ENCODE measurements at places on chromosomes 7 and 10.

GRCh38 chr10:132521041-132521465 lies 16.5 kb upstream of the INPP5A start:
- DNase-seq, result no peak

DNA sequence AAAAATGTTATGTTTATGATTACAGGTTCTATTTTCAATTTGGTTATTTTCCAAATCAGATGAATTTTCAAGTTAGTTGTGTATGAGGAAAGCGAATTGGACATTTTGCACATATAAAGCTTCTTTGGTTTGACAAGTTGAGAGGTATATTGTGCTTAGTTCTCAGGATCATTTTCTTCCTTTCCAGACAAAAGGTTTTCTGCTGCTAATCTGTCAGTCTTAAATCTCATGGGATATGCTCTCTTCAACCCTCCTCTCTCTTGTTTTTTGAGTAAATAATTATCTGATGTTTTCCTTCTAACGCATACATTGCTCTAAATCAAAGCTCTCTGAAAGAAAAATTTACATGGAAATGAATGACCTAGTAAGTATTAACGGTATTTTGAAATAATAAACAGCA lies 77.9 kb downstream of the PPP1R3A start:
- DNase-seq, result no peak

DNA sequence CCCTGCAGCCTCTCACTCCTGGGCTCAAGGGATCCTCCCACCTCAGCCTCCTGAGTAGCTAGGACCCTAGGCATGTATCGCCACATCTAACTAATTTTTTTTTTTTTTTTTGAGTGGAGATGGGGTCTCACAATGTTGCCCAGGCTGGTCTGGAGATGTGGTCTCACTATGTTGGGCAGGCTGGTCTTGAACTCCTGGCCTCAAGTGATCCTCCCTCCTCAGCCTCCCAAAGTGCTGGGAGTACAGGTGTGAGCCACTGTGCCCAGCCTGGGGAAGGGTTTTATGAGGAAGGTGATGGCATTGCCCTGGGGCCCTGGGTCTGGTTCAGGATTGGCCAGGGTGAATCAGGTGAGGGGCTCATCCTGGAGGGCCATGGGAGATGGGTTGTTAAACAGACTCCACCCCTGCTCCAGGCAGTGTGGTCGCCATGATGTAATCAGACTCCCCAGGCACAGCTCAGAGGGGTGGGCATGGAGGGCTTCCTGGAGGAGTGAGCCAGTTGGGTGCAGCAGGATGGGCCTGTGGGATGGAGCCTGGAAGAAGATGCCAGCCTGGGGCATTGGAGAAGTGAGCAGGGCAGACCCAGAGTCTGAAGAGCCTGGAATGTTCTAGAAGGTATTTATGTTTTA lies 82.7 kb downstream of the MYL10 start:
- no peak for DNase-seq

GRCh38 chr7:68107968-68108367 lies 1111.3 kb downstream of the TYW1 start:
- DNase-seq, result no peak

- DNase-seq, result no peak
These were observed 11.8 kb downstream of the SFXN2 start for GRCh38 chr10:102726274-102726673.

DNA sequence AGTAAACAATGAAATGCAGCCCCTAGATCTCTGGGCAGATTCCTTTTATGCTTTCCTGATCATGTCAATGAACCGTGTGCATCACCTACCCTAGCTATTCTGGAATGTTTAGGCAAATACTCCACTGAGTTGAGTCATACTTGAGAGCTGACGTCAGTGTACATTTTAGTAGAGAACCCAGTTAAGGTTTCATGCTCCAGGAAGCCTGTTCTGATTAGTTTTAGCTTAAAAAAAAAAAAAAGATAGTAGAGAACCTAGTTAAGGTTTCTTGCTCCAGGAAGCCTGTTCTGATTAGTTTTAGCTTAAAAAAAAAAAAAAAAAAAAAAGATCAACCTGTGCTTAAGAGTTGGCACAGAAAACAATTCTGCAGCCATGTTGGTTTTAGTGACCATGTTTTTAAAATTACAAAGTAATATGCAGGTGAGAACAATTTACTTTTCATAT lies 3.7 kb upstream of the MCU start:
- DNase-seq, result no peak

DNA sequence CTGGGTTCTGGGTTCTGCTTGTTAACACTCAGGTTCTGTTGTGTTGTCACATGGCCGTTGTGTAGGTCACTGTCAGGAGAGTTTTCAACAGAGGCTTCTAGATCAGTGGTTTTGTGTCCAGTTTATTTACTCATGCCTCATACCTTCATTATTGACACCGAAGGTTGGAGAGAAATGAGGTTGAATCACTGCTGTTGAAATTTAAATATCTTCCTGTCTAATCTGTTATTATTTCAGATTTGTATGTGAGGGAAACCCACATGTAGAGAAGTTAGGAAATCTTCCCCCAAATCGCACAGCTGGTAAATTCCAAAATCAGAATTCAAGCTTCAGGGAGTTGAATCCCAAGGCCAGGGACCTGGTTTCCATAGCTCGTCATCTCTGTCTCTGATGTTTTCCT lies 28.3 kb upstream of the KLF6 start:
- no peak for DNase-seq

- no peak for DNase-seq
These were observed 33.5 kb downstream of the CUL2 start for GRCh38 chr10:35056686-35057085.

- no peak for DNase-seq
These were observed 17.7 kb downstream of the GPR26 start for GRCh38 chr10:123683865-123684264.

- DNase-seq, result no peak
These were observed 70.4 kb upstream of the NOBOX start for GRCh38 chr7:144473908-144474307.

- DNase-seq, result no peak
These were observed 87.9 kb downstream of the SLC37A3 start for GRCh38 chr7:140310337-140311002.

- DNase-seq, result no peak
These were observed 535.6 kb upstream of the GHITM start for GRCh38 chr10:83603708-83604107.

DNA sequence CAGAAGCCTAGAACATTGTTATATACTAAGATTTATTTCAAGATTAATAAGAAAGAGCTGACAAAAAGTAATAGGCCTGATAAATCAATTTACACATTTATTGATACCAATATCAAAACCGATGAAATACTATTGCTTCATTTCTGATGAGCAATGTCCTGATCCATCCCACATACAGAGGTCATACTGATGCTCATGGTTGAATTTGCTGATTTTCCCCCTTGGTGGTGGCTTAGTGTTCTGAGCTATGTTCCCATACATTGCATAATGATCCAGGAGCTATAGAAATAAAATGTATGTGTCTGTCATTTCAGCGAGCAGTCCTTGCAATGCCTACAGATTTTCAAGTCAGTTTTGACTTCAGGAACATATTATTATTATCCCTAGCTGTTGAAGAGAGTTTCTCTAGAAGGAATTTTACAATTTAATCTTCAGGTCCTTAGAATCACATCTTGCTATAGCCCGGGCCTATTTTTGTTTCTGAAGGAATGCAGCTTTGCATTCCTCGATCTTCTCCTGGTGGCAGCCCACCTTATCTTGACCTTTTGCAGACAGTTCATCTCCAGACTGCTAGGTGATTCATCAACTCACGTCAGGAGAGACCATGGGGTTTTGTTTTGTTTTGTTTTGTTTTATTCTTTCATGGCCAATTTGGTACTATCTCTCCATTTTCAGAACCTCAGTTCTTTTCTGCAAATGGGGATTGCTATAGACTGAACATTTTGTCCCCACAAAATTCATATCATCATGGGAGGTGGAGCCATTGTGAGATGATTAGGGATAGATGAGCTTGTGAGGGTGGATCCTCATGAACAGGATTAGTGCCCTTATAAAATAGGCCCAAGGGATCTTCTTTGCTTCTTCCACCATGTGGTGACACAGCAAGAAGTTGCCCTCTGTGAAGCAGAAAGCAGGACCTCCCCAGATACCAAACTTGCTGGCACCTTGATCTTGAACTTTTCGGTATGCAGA lies 465.6 kb upstream of the IGFBP3 start:
- no peak for DNase-seq

GRCh38 chr10:100516847-100517246 lies 2.8 kb downstream of the SEC31B start:
- no peak for DNase-seq

DNA sequence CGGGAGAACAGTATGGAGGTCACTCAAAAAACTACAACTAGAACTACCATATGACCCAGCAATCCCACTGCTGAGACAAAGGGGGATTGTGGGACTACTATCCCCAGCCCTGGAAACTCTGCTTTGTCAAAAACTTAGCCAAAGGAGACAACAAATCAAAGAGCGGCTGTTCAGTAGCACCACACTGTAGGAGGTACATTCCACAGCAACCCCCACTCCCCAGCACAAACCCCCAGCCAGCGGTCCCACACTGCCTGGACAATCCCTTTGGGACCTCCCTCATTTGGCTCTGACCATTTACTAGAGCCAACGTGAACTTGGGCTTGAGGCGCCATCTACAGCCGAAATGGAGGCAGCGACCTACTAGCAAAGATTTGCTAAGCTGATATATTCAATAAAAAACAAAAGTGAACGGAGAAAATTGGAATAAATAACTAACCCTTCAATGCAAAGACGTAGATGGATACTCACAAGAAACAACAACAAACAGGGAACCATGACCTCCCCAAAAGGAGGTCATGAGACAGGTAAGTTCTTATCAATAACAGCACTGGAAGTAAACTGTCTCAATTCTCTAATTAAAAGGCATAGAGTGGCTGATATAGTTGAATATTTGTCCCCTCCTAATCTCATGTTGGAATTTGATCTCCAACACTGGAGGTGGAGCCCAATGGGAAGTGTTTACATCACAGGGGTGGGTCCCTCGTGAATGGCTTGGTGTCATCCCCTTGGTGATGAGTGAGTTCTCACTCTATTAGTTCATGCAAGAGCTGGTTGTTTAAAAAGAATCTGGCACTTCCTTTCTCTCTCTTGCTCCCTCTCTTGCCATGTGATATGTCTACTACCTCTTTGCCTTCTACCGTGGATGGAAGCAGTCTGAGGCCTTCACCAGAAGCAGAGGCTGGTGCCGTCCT lies 119.0 kb upstream of the KCNMA1 start:
- DNase-seq, result no peak

- no peak for DNase-seq
These were observed 28.2 kb upstream of the AKAP9 start for GRCh38 chr7:91912494-91912893.

DNA sequence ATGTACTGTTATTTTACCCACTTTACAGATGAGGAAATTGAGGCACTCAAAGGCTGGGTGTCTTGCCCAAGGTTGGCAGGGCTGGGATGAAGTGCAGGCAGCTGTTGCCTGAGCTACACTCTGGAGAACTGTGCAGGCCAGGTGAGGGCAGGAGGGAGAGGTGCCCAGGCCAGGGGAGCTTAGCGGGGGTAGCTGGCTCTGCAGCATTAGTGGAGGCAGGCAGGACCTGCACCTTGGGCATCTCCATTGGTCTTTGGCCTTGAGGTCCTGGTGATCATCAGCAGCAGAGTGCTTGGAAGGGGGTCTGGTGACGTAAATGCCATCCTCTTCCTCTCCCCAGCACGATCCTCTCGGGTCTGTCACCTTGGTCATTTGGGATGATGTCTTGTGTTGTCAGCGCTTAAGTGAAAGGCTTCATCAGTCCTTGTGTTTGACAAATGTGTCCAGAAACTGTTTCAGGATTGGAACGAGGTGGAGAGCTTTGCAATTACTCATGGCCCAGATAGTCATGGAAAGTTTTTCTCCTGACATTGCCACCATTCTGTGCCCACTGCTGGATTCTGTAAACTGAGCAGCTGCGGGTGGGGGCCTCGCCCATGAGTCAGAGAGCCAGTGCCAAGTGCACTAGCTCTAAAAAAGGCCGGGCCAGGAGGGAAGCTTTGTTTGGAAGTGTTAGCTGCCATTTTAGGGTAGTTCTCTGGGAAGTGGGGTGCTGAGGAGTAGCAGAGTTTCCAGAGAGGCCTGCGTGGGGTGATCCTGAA lies 47.6 kb downstream of the TSPAN15 start:
- no peak for DNase-seq

DNA sequence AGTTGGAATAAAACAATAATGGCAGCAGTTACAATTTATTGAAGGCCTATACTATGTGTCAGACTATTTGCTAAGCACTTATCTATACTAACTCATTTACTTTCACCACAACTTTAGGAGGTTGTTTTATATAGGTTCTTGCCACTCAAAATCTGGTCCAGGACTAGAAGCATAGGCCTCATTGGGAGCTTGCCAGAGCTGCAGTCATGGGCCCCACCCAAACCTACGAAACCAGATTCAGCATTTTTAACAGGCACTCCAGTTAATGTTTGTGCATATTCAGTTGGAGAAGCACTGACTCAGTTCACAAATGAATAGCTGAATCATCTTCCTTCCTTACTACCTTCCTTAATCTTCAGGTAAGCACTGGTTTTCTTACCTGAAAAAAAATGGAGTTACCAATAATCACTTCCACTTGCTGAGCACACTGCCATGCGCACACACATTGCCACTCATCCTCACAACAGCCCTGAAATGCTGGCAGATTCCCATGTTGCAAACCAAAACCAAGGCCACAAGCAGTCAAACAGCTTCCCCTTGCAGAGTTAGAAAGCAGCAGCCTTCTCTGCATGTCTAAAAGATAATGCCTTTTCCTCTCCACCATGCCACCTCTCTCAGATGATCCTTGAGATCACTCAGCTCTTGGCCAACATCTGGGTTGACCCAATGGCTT lies 122.4 kb downstream of the SLC16A9 start:
- no peak for DNase-seq

DNA sequence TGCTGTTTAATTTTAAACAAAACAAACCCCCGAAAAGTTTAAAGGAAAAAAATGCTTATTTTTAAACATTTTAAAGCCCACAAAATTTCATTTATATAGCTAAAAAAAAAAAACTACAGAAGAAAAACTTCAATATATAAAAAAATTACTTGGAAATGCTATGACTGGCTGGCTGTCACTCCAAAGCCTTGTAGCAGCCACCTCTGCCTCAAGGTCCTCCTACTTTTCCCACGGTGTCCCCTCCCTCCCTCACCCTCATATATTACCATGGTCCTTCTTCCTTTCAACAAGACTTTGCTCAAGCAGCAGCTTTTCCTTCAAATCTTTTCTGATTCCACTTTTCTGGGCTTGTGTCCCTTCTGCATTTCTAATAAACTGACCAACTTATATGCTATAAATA lies 122.0 kb downstream of the TPK1 start:
- no peak for DNase-seq

GRCh38 chr10:85580585-85580984 lies 786.0 kb downstream of the GRID1 start:
- DNase-seq, result no peak

All from NCI-H2171 (cell line).